ENCODE measurements at places on chromosomes 7 and 10.

GRCh38 chr10:99708428-99709012 is 23.4 kb downstream of the COX15 start:
- no peak for DNase-seq

DNA sequence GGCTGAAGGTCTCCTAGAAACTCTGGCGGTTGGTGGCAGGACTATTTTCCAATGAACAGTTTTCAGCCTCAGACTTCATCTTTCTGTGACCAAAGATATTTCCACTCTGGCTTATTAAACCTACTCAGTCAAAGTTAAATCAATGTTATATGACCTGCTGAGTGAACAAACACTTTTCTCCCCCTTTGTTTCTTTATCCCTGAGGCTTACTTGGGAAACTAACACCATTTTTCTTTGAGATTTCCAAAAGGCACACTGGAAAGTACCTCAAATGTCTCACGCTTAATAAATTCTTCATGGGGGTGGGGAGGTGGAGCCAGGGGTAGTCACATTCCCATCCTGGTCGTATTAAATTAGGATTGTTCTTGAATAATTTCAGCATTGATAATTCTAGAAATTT is 1.8 kb downstream of the TMEM26 start:
- no peak for DNase-seq

DNA sequence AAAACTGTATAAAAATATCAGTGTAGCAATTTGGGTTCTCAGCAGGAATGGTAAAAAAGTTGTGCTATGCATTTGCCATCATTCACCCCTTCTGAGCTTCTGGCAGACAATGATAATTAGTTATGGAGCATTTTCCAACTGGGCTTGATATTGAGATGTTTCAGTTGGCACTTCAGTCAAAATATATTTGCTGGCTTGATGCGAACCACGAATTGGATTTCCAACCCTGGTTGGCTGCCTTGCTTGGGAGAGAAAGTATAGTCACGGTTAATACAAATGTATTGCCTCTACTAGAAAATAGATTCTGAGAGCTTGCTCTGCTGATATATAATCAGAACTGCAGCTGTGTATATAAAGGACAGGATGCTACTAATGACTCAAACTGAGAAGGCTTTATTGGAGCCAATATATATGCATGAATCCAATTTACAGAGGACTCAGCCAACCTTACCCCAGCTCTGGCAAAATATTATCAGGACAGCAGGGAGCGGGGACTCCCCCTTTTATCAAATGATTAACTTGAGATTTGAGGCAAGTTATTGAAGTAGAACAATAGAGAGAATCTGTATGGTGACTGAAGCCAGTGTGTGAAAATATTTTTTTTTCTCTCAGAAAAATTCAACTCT is 219.8 kb upstream of the SMIM30 start:
- DNase-seq = no peak

DNA sequence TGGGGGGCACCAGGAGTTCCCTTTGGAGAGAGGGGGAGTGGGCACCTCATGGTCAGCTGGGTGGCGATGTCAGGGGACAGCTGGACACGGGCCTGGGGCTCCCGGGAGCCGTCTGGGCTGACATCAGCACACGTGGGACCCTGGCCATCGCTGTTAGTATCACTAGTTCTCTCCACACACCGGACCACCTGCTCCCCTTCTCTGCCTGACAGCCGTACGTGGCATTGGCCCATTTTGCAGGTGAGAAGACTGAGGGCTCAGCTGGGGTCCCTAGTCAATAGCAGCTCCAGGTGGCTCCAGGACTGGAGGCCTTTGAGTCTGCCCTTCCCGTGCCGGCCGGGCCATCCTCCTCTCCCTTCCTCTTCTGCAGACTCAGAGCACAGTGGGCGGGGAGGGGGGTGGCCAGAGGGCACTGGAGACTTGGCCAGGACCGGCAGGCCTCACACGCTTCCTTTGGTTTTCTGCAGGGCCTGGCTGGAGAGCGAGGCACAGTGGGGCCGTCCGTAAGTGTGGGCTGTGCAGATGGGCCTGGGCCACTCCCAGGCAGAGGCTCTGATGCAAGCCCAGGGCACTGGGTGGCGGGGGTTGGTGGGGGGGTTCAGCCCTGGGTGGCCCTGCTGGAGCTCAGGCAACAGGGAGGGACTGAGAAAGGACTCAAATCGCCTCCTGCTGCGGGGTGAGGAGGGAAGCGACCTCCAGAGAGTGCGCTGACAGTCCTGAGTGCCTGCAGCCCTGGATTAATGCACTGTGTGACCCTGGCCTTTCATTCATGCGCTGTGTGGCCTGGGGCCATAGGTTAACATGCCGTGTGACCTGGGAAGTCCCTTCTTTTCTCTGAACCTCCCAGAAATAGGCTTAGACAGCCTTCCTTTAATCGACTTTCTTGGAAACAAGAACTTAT is 78.2 kb downstream of the MYL10 start:
- no peak for DNase-seq

DNA sequence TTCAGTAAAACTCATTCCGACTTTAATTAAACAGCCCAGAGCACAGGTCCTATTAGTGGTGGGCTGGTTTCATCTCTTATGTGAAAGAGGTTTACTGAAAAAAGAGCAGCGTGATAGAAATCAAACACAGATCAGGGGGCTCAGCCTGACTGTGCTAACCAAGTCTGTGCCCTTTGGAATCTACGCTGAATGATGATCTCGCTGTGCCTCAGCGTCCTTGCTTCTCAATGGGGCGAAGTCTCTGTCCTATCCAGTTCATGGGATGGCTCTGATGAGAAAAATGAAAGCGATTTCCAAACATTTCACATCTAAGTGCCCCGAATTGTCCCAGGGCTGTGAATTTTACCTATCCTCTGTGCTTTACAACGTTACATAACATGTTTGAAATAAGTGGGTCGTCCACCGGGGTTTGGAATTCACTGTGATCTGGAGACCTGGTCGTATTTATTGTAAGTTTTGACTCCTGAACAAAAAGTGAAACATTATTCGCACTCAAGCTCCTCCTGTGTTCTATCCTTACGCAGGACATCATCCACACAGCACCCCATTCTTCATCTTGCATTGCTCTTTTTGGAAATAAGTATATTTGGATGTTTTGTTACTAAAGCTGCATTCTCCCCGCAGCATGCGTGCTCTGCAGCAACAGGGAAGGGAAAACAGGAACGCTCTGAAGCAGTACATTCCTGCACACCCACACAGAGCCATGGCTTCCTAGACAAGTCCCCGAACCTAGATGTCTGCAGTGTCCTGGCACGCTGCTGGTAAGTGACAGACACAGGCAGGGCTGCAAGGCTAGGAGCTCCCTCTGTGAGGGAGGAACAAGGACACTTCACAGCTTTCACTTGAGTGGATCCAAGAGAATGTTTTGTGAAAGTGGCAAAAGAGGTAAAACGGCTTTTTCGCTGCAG is 83.5 kb downstream of the SLC37A3 start:
- no peak for DNase-seq

DNA sequence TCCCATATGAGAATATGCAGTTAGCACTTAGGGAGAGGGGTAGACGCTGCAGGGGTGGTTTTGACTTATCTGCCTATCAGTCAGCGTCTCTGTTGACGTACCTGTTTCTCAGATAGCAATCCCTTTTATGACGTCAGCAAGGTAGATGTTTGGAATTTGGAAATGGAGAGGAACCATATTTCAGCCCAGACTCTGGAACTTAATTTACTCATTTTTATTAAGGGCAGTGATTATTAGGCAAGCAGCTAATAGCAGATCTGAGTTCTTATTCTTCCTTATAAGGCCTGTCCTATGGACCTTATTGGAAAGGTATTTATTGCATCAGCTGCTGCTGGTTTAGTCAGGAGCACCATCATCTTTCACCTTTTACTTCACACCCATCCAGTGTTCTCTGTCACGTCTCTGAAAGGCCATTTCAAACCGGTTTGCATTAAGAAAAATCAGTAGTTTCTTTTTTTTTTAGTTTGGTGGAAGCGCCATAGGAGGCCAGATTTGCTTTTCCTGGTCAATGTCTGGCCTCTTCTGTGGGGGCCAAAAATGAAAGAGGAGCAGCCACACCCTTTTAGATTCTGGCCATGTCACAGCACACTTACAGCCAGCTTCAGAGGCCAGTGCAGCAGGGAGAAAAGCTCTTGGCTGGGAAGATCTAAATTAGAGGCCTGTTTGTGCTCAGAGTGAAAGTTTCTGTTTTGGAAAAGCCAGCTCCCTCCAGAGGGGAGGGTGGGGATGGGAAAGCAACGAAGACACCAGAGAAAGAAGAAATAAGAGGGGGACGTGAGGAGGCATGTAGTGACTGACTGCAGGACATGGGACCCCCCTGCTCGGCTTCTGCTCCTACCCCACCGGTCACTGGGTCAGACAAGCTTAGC is 146.3 kb downstream of the TCF7L2 start:
- DNase-seq = no peak

GRCh38 chr10:17993361-17993760 is 41.6 kb downstream of the SLC39A12 start:
- no peak for DNase-seq

GRCh38 chr7:1843271-1843861 is 173.3 kb downstream of the ELFN1 start:
- DNase-seq = no peak

DNA sequence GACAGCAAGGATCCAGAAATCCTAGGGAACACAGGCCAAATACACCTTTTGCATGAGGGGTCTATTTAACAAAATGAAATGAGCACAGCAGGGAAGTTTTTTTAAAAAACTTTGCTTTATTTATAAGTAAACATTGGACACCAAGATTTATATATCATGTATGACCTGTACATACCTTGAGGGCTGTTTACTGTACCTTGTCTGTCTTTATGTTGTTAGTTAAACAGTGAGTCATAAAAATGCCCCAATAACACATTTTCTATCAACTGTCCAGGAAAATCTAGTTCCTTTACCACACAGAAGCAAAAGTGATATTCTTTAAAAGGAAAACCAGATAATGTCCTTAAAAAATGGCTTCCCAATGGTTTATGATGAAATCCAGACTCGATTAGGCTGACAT is 45.1 kb upstream of the AGR3 start:
- DNase-seq = no peak

DNA sequence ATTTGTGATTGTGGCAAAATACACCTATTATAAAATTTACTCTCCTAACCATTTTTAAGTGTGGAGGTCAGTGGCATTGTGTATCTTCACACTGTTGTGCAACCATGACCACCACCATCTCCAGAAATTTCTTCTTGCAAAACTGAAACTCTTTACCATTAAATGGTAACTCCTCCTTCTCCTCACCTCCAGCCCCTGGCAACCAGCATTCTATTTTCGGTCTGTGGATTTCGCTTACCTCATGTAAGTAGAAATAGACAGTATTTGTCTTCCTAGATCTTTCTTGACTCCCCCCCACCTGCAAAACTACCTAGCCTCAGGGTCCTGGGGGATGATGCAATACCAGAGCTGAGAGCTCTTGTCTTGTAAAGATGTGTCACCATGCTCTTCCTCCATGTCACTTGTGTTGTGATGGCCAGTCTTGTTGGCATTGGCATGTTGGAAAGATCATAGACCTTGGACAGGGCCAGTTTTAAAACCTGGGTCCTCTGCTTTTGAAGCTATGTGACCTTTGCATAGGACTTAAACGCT is 71.1 kb upstream of the EMX2 start:
- DNase-seq = no peak

DNA sequence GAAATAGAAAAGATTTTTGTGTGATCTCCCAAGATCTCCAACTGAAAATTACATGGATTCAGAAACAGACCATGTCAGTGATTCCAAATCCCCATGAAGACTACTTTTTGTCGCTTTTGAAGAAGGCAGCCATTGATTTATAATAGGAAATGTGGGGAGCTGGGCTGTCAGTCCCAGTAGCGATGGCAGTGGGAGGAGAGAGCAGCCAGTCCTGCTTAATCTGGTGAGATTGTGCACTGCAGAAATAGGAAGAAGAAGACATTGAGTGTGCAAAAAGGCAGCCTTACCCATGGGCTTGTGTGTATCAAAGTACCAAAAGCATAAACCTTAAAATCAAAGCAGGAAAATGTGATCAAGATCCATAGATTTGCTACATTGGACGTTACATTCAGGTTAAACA is 4.8 kb downstream of the ADRB1 start:
- DNase-seq = no peak

DNA sequence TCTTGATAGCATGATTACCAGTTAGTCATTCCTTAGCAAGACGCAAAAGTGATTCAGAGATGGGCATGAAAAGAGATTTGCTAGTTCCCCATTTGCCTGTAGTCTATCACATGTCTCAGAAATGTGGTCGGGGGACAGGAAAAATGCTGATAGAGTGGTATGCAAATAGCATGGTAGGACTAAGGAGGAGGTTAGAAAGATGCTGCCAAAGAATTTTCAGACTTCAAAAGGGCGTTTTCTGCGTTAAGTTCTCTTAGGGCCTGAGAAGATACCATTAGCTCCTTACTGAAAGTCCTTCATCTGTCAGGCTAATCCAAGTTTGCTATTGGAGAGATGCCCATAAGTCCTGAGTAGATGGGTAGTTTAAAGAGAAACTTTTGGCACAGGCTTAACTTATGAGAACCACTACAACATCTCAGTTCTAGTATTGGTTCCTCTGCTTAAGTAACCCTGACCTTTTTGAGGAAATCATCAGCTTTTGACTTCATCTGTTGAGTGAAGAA is 2.7 kb downstream of the CALD1 start:
- DNase-seq = no peak

- no peak for DNase-seq
Measured at GRCh38 chr10:99450156-99450555, 19.7 kb upstream of the GOT1 start.

- no peak for DNase-seq
Measured at GRCh38 chr7:11181590-11181989, 207.9 kb downstream of the PHF14 start.

- DNase-seq = no peak
Measured at GRCh38 chr7:102320181-102320580, 33.5 kb downstream of the SH2B2 start.

- no peak for DNase-seq
Measured at GRCh38 chr10:76405922-76406321, 974.5 kb downstream of the LRMDA start.

GRCh38 chr7:21579341-21580072 is 36.7 kb downstream of the DNAH11 start:
- DNase-seq = no peak

GRCh38 chr10:78212060-78212785 is 178.6 kb downstream of the RPS24 start:
- no peak for DNase-seq

DNA sequence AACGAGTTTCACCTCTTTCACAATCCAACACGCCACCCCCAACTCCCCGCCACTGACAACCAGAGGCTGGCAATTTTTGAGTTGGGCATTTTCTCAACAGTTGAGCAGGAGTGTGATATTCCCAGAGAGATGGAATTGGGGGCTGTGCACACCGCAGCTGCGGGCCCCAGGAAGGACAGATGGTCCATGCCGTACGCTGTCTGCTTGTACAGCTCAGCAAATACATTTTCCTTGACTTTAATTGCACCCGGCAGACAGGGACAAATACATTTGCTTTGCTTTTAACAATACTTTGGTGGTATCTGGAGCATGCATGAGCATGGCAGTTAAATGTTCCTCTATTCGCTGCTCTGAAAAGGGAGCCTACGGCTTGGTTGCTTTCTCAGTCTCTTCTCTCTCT is 354.2 kb upstream of the DPP6 start:
- no peak for DNase-seq

- DNase-seq = no peak
Measured at GRCh38 chr10:110059925-110060324, 52.1 kb downstream of the ADD3 start.

All from stimulated activated CD4-positive, alpha-beta T cell treated with anti-CD3 and anti-CD28 coated beads, Interleukin-4, amount 100 ng/mL, for 1 hour (primary cell).